ENCODE measurements at places on chromosomes 16 and 17.

DNA sequence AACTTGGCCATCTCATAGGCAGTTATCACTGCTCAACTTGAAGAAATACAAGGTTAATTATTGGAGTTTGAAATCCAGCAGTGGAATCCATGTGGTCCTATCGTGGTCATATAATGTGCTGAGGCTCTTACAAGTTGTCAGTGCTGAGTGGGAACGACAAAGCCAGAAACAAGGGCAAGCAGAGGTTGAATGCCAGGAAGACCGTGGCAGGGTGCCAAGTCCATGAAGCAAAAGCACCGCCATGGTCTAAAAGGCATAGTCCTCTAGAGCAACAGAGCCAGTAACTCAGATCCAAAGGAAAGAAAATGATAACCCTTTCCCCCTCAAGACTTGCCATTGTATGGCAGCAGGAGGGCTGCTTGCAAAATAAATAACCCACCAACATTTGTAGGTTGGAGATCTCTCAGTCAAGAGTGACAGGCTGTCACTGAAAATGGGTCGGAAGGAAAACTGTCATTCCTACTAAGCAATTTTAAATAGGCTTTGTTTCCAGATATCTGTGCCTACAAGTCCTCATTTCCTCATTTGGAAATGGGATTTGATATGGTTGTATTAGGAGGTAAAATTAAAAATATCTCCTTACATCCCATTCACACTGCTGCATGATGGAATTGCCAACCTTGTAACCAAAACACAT lies 36.4 kb upstream of the HSBP1 start:
- no peak for DNase-seq

GRCh38 chr16:49281843-49282642 lies 405 bp upstream of the CBLN1 start:
- peak; percentile 79 for DNase-seq

- DNase-seq = no peak
Observed at GRCh38 chr16:76421571-76421970, 144.4 kb downstream of the CNTNAP4 start.

DNA sequence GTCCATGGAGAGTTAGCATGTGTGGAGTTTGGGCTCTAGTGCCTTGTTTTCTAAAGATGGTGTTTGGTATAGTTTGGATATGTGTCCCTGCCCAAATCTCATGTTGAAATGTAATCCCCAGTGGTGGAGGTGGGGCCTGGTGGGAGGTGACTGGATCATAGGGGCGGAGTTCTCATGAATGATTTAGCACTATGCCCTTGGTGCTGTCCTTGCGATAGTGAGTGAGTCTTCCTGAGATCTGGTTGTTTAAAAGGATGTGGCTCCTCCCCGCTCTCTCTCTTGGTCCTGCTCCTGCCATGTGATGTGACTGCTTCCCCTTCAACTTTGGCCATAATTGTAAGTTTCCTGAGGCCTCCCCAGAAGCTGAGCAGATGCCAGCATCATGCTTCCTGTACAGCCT lies 8.9 kb upstream of the ZNF19 start:
- no peak for DNase-seq
